RWPE1 (cell line): ENCODE measurements at places on chromosomes 3 and 15.

- DNase-seq, result no peak
Observed at GRCh38 chr3:10437995-10438901, 67.1 kb downstream of the ATP2B2 start.

GRCh38 chr3:28698706-28699105 lies 350.1 kb upstream of the AZI2 start:
- no peak for DNase-seq

DNA sequence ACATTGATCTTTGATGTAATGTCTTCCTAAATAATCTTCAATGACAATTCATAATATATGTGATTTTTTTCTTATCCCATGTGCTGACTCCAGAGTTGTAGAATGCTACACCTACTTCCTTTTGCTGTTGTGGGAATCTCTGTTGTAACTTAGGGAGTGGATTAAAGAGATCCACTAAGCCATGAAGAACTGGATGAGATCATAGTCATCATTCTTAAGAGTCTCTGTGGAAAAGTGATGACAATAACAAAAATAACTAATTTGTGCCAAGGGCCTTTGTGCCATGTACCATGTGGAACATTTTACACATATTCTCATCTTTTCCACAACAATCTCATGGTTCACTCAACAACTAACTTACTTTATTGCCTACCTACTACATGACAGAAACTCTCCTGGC lies 162.9 kb upstream of the PDZRN3 start:
- no peak for DNase-seq

GRCh38 chr15:36407647-36408046 lies 171.8 kb upstream of the CDIN1 start:
- peak; percentile 38 for DNase-seq

DNA sequence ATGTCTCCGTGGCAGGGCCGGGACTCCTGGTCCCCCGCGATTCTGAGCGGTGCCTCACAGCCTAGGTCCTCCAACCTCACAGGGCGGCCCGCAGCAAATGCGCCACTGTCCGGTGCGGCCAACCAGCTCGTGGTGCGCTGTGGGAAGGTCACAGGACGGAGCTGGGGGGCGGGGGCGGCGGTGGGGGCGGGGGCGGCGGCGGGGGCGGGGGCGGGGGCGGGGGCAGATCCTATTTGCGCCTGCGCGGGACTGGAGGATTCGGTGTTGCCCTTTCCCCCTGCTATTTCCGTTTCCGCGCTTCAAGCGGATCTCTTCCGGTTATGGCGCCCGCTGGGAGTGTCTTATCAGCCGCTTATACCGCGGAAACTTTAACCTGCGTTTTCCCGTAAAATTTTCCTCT lies 106.7 kb upstream of the SNRPN start:
- DNase-seq, result no peak

DNA sequence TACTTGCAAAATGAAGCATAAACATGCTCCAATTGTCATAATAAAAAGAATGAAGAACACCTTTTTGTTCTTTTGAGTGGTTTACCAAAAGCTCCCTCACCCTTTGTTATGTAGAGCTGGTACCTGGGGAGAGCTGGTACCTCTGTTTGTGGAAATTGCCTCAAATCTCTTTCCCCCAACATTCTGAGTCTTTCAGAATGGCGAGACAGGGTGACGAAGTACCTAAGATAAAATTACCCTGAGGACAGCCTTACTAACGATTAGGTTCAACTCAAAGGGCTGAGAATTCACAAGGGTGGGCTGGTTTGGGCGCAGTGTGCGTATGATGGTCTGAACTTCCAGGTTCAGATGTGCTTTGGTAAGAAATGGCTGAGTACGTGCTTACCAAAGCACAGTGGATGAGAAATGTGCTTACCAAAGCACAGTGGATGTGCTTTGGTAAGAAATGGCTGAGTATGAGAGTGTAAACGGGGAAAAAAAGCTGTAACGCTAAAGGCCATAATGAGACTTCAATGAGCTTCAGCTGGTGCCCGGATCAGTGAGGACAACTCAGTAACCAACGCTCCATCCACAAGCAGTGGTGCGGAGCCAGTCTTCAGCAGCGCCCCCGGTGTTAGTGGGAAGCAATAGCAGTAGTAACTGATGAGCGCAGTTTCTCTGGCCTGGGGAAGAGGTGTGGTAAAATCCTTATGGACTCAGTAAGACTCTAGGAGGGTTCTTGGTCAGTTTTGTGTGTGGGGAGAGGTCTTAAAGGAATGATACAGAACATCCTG lies 72.3 kb upstream of the LRIG1 start:
- DNase-seq, result no peak

DNA sequence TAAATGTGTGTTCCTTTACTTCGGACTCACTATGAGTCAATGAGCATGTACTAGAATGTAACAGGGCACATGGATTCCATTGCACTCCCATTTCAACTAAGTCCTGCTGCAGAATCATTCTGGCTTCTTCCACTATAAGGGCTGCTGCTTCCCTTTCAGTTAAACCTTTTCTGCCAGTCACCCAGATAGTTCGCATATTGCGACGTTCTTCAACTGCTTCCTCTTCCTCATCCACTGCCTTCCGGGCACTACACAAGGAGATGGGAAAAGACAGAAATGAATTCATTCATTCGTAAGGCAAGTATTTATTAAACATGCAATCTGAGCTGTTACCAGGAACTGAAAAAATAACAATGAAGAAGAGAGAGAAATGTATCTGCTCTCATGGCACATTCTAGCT lies 55.6 kb downstream of the POLQ start:
- DNase-seq, result no peak

DNA sequence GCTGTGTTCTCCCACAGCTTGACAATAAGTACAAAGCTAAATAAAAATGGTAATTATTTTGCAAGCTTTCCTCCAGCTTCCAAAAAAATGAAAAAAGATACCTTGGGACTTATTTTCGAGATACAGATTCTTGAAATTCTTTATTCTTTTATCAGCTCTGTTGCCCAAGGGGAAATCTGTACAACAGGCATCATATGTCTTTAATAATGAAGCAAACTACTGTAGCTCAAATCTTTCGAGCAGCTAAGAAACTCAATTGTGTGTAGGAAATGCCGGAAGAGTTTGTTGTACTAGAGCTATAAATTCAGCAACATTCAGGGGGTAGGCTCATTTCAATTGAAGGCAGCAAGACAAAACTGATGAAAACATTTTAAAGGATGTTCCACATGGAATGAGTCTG lies 297.7 kb downstream of the GBE1 start:
- no peak for DNase-seq

- no peak for DNase-seq
Observed at GRCh38 chr3:40254891-40255290, 54.6 kb upstream of the EIF1B start.

DNA sequence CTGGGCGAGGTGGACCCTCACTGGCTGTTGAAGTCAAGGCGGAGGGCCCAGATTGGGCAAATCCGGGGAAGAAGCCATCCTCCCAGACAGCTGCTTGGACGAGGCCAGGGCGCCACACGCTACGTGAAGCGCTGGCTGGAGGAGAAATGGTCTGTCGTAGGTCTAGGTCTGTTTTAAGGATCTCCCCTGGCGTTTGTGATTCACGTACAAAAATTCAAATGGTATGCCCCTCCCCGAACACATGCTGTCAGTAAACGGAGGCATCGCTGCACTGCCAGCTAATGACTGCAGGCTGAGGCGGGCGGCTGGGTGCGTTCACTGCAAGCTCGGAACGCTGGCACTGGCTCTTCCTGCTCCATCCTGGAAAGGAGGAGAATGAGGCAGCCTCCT lies 69.9 kb downstream of the EPHB3 start:
- DNase-seq, result no peak

- no peak for DNase-seq
Observed at GRCh38 chr3:62241279-62241678, 132.1 kb downstream of the FEZF2 start.

DNA sequence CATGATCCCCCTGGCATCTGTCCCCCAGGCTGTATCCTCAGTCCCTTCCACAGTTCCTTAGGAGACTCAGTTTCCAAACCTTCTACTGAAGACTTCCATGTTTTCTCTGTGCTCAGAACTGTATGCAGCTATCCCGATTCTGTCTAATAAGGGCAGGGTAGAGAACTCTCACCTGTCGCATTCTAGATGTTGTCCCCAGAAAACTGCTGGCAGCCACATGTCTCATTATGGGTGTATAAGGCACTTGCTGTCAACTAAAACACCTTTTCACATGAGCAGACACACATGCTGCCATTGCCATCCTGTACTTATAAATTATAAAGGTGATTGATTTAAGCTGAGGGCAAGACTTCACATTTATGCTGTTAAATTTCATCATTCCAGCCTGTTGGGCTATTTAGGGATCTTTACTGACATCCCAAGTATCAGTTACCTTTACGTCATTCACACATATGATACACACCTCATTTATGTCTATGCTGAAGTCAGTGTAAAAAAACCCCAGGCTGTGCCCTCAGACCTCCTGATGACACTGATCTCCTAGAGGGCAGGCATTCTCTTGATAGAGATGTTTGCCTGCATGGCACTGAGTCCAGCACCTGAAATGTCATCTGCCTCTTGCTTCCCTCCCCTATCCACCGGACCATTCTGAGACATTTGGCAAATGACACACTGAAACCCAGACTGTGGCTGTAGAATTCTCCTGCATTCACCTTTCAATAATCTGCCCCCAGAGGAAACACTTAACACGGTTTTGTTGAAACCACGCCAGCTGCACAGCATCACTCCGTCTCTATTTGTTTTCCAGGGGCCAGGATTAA lies 35.8 kb downstream of the BTD start:
- no peak for DNase-seq
